Body of pancreas (tissue), 4 donors: ENCODE measurements at places on chromosomes 2 and 18.

GRCh38 chr2:16227811-16228462, 287.6 kb downstream of the MYCN start:
- no peak overlapping the region for H3K4me3 ChIP-seq
- no peaks in the 10 kb centered on the region for H3K4me1 ChIP-seq
- no peaks in the 10 kb centered on the region for H3K27me3 ChIP-seq
- no peak overlapping the region for H3K27ac ChIP-seq
- no peak for DNase-seq

DNA sequence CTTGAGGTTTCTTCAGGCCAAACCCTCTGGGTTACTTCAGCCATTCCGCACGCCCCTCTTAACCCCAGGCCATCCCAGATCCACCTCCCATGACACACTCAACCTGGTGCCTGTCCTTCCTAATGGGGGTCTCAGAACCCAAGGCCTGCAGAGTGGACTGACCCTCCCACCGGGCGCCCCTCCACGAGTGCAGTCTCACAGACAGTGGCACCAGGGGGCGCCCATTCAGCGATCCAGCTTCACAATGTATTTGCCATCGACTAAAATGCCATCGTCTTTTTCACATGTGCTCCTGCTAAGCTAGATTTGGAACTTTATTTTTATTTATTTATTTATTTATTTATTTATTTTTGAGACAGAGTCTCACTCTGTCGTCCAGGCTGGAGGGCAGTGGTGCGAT, 38.5 kb downstream of the INPP5D start:
- no peaks in the 10 kb centered on the region for H3K36me3 ChIP-seq
- H3K4me1 ChIP-seq, result no peaks in the 10 kb centered on the region
- H3K27ac ChIP-seq, result no peak overlapping the region
- no peaks in the 10 kb centered on the region for H3K27me3 ChIP-seq
- H3K4me3 ChIP-seq, result no peak overlapping the region

DNA sequence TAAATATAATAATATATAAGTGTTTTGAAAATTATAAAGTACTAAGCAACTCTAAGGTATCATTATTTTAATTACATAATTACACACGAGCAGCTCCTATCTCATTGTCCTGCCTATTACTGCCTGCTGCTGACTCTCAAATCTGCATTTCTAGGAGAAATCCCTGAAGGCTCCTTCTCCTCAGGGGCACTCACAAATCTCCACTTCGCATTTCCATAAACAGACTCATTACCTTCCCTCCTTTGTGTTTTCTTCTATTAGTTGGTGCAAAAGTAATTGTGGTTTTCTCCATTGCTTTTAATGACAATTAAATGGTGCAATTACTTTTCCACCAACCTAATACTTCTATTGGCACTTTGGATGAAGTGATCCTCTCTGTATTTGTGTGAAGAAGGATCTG, 135.0 kb upstream of the HNMT start:
- DNase-seq, result no peak
- H3K27ac ChIP-seq, result no peak overlapping the region
- no peaks in the 10 kb centered on the region for H3K4me1 ChIP-seq
- no peaks in the 10 kb centered on the region for H3K36me3 ChIP-seq

GRCh38 chr2:145155196-145155595, 635.3 kb upstream of the ZEB2 start:
- DNase-seq, result no peak
- H3K27ac ChIP-seq, result no peak overlapping the region
- H3K36me3 ChIP-seq, result no peaks in the 10 kb centered on the region
- H3K4me1 ChIP-seq, result peaks cover 15% of the 10 kb centered on the region
- H3K27me3 ChIP-seq, result no peaks in the 10 kb centered on the region

DNA sequence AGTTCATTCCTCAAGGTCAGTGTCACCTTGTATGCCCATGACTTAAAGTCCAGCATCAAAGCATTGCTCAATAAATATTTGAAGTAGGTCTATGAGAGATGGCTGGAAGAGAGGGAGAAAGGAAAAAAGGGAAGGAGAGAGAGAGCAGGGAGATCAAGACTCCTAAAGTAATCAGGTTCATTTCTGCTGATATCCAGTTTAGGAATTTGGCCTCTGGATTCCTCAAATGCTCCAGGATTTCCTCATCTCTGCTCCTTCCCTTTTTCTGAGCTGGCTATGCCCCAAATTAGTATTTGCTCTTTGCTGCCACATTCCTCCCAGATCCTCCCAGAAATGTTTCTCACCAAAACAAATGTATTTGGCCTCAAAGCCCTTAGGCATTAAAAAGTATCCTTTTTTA, 739.4 kb upstream of the CHAC2 start:
- H3K4me1 ChIP-seq, result no peaks in the 10 kb centered on the region
- DNase-seq, result no peak
- H3K27me3 ChIP-seq, result no peaks in the 10 kb centered on the region
- H3K4me3 ChIP-seq, result no peak overlapping the region
- no peak overlapping the region for H3K27ac ChIP-seq
